ENCODE measurements at places on chromosomes 2 and 18.

DNA sequence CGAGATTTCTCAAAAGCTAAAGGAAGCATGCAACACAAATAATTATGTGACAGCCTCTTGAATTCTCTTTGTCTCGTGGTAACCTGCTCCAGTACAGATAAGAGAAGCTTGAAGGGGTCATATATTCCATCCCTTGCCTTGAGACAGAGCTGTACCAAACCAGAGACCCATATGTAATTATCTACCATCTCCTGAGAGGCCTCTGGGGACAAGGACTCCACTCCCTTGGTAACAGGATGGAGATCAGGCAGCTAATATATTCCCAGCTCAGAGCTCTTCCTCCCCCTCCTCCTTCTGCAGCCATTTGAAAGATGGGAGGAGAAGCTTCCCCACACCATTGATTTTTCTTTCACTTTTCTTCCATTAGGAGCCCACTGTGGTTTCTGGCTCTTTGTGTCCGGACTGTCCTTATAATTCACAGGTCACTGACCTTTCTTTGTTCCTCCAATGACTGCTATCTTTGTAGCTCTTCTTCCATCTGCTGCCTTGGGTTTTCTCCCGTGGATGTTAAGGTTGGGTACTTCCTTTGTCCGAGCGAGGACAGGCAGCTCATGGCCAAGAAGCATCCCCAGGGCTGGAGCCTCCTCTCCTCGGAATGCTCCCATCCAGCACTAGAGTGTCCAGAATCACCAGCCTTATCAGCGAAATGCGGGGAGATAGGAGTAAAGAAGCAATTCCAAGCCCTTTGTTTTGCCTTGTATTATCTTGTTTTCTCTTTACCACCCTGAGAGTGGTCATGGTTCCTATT lies 72.6 kb upstream of the STPG4 start:
- peak; percentile 12 for DNase-seq
- H3K4me1 ChIP-seq, result peaks cover 8% of the 10 kb centered on the region
- H3K27ac ChIP-seq, result no peak overlapping the region

DNA sequence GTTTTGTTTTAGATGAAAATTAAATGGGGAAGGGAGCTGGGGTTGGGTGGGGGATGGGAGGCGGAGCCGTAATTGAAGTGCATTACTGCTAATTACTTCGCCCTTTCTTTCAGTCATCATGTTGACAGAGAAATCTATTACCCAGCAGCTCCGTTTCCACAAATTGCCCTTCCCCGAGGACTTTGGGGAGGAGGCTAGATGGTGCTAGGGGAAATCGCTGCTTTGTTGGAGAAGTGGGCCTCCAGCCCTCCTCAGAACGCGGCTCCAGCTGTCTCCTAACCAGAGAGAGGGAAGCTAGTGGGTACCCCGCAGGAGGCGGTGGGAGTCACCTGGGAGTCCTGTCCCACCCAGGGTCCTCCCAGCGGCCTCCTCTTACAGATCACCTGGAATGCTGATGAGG lies 130.9 kb upstream of the MYCN start:
- DNase-seq, result no peak
- no peak overlapping the region for H3K27ac ChIP-seq
- no peak overlapping the region for H3K4me3 ChIP-seq

DNA sequence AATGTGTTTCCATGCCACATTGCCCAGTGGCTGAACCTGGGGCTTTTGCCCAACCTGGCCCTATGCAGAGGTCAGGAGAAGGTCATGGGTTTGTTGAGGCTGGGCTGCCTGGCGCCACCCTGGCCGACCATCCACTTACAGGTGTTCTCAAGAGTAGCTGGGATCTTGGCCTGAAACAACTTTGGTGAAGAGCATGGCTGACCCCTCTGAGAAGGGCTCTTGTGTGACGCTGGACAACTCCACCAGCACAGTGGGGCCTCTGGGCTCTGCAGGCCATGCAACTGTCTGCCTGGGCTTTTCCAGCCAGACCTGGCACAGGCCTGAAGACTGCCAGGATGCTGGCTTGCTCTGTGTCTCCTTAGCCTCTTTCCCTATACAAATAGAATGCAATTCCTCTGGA lies 76.4 kb upstream of the ZNG1B start:
- H3K27ac ChIP-seq, result no peak overlapping the region
- H3K4me3 ChIP-seq, result no peak overlapping the region
- H3K4me1 ChIP-seq, result no peaks in the 10 kb centered on the region
- DNase-seq, result no peak
- no peaks in the 10 kb centered on the region for H3K27me3 ChIP-seq

DNA sequence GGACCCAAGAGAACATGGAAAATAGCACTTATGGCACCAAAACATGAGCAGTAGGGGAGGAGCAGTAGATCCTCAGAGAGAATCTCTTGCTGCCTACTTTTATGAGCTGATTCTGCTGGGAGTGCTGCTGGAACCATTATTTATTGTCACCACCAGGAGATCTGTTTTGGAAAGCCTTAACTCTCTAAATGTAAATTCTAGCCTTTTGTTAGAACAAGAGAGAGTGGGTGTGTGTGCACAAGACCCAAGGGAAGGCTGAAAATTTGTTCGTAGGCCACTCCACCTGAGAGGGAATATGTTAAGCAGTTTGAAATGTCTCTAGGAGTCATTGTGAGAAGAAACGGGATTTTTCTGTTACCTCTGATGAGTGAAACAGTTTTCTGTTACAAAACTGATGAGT lies 16.2 kb upstream of the FAM237A start:
- no peak overlapping the region for H3K27ac ChIP-seq
- no peaks in the 10 kb centered on the region for H3K36me3 ChIP-seq
- no peaks in the 10 kb centered on the region for H3K4me1 ChIP-seq
- no peak overlapping the region for H3K4me3 ChIP-seq

DNA sequence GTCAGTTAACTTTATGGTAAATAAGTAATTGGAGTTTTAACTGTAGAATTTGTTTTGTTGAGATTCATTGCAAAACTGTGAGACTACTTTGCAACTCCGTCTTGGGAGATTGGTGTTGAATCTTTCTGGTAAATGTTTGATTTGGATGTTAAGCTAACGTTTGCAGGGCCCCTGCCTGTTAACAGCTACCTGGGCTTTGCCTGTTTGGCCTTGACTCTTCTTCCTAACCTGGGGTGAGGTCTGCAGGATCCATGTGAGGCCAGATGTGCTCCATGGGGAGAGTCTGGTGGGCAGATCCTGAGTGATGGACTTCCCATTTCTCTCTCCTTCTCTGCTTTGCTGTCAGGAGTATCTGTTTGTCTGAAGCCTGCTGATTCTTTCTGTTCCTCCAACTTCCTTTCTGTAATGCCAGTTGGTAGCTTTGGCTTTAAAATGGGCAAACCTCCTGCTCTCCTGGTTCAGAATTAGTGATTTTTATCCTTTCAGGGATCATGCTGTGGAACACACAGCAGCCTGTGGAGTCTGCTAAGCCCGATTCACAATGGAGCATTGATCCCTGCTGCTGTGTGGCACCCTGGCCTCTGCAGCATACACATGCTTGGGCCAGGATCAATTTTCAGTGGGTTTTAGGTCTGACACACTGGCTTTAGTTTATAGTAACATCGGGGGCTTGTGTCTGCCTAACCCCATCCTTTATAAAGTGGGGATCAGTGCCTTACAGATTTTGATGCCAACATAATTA lies 36.3 kb downstream of the PTPRM start:
- no peak overlapping the region for H3K4me3 ChIP-seq
- H3K27ac ChIP-seq, result no peak overlapping the region
- H3K27me3 ChIP-seq, result no peaks in the 10 kb centered on the region
- DNase-seq, result no peak

- peaks cover 3% of the 10 kb centered on the region for H3K36me3 ChIP-seq
- H3K4me1 ChIP-seq, result no peaks in the 10 kb centered on the region
- no peak overlapping the region for H3K4me3 ChIP-seq
- no peaks in the 10 kb centered on the region for H3K27me3 ChIP-seq
Observed at GRCh38 chr2:97900806-97901205, 94.9 kb downstream of the TMEM131 start.

- H3K27ac ChIP-seq, result no peak overlapping the region
- no peak overlapping the region for H3K4me3 ChIP-seq
- no peak for DNase-seq
- no peaks in the 10 kb centered on the region for H3K27me3 ChIP-seq
Observed at GRCh38 chr18:13438507-13439056, 220.0 kb downstream of the LDLRAD4 start.

DNA sequence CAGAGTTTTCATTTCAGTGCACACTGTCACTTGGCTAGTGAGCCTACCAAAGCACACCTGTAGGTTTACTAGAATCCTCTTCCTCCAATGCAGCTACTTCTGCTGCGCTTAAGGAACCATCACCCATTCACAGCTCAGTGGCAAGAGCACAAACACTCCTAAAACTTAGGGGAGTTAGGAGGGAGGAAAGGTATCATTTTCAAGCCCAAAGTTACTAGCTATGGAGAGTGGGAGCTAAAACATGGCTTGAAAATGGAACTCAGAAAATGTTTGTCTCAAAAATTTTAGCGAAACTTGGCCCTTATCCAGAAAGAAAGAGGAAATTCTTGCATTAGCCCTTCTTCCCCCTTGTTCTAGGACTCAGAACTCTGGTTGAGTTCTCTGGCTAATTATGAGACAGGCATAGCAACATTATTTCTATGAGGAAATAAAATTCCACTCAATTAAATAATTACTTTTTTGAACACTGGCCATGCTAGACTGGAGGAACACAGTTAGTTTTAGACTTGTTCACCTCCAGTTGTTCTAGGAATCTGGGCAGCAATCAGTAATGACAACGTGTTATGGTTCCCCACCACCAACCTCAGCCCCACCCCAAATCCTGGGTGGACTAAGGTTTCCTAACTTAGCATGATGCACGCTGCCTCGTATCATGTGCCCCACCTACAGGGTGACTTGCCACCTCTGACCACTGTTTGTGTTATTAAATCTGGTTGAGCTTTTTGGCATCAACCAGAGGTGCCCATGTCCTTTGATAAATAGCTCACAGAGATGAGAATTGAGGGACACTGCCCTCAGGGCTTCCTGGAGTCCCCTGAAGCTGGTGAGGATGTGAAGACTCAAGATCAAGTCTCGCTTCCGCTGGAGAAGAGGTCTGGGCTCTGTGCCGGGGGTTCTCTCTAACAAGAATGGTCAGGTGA lies 32.8 kb downstream of the LPIN2 start:
- DNase-seq, result peak; percentile 62
- H3K27me3 ChIP-seq, result no peaks in the 10 kb centered on the region
- H3K4me1 ChIP-seq, result peaks cover 75% of the 10 kb centered on the region
- no peaks in the 10 kb centered on the region for H3K36me3 ChIP-seq

DNA sequence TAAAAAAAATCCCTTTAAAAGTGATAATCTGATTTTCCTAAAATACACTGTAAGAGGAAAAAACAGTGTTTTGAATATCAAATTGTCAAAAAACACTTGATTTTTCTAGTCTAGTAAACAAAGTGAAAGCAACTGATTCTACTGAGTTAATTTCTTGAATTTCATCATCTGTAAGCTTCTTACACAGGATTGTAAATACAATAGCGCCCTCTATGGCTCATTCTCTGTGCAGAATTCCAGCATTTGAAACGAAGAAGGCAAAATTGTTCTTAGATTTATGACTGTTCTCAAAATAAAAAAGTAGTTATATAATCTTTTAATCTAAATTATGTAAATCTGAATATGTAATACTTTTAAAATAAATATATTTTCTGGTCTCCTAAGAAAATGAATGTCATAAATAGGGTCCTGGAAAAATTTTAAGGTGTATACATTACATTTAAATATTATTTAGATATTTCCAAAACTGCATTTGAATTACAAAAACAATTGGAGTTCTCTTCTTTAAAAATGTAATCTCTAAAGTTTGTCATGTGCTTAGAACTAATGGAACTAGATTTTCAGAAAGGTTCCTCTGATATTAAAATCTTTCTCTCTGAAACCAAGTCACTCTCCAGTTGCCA lies 176.9 kb upstream of the MC4R start:
- peak; percentile 82 for DNase-seq
- no peak overlapping the region for H3K4me3 ChIP-seq
- H3K4me1 ChIP-seq, result no peaks in the 10 kb centered on the region
- no peak overlapping the region for H3K27ac ChIP-seq

GRCh38 chr18:58863539-58864145 lies 1.0 kb upstream of the ZNF532 start:
- H3K27me3 ChIP-seq, result no peaks in the 10 kb centered on the region
- DNase-seq, result peak; percentile 52
- H3K36me3 ChIP-seq, result peaks cover 7% of the 10 kb centered on the region
- peak overlapping the region; percentile 61 for H3K4me3 ChIP-seq
- H3K27ac ChIP-seq, result no peak overlapping the region

DNA sequence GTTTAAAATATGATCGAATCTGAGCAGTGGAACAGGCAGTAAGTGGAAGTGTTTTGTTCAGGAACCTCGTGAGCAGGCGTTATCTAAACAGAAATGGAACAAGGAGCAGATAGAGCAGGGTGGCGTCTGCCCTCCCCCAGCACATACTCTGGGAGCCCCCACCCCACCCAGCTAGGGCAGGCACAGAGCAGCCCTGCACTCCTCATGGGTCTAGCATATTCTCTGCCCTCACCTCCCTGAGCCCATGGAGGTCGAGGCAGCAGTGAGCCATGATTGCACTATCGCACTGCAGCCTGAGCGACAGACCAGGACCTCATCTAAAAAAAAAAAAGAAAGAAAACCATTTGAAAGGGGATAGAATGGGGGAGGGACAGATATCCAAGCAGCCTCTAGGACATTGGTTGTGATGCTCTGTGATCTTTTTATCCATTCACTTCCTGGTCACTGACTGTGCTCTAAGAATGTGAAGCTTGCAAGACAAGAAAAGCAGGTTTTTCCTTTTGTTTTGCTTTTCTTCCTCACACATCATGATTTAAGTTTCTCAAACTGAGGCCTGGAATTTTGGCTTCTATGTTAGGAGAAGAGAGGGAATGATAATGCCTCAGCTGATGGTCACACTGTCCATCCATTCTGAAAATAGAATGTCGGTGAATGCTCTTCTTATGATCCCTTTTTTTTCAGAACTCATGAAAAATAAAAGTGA lies 3.1 kb downstream of the MLPH start:
- H3K4me1 ChIP-seq, result peaks cover 14% of the 10 kb centered on the region
- DNase-seq, result no peak
- H3K36me3 ChIP-seq, result no peaks in the 10 kb centered on the region
- H3K4me3 ChIP-seq, result no peak overlapping the region
- peaks cover 27% of the 10 kb centered on the region for H3K27me3 ChIP-seq

GRCh38 chr2:72180351-72180750 lies 32.7 kb upstream of the CYP26B1 start:
- H3K36me3 ChIP-seq, result no peaks in the 10 kb centered on the region
- no peak overlapping the region for H3K4me3 ChIP-seq
- H3K27me3 ChIP-seq, result no peaks in the 10 kb centered on the region
- no peak for DNase-seq
- no peak overlapping the region for H3K27ac ChIP-seq

GRCh38 chr2:176851889-176852483 lies 360.6 kb upstream of the HNRNPA3 start:
- no peak overlapping the region for H3K27ac ChIP-seq
- no peaks in the 10 kb centered on the region for H3K36me3 ChIP-seq
- H3K4me1 ChIP-seq, result peaks cover 8% of the 10 kb centered on the region
- H3K27me3 ChIP-seq, result no peaks in the 10 kb centered on the region
- DNase-seq, result no peak
- no peak overlapping the region for H3K4me3 ChIP-seq

- H3K27ac ChIP-seq, result peak overlapping the region; percentile 25
- no peaks in the 10 kb centered on the region for H3K27me3 ChIP-seq
- H3K4me1 ChIP-seq, result peaks cover 29% of the 10 kb centered on the region
- DNase-seq, result no peak
- no peak overlapping the region for H3K4me3 ChIP-seq
- peaks cover 6% of the 10 kb centered on the region for H3K36me3 ChIP-seq
Observed at GRCh38 chr2:201242571-201243277, 17.6 kb upstream of the CASP8 start.
